Amniotic stem cell (primary cell): ENCODE measurements at places on chromosomes 4 and X.

DNA sequence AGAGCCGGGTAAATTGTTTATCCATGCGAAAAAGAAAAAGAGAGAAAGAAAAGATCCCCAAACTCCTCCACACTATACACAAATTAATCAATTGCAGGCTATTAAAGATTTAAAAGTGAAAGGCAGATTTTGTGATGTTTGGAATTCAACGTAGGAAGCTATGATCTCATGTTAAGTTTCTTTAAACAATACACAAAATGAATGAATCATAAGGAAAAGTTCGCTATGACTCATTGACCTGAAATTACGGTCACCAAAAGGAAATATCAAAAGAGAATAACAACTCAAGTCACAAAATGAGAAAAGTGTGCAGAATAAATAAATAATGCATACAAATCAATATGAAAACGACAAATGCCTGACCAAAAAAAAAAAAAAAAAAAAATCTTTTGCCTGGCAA, 28.6 kb downstream of the CLNK start:
- peak; percentile 7 for DNase-seq

DNA sequence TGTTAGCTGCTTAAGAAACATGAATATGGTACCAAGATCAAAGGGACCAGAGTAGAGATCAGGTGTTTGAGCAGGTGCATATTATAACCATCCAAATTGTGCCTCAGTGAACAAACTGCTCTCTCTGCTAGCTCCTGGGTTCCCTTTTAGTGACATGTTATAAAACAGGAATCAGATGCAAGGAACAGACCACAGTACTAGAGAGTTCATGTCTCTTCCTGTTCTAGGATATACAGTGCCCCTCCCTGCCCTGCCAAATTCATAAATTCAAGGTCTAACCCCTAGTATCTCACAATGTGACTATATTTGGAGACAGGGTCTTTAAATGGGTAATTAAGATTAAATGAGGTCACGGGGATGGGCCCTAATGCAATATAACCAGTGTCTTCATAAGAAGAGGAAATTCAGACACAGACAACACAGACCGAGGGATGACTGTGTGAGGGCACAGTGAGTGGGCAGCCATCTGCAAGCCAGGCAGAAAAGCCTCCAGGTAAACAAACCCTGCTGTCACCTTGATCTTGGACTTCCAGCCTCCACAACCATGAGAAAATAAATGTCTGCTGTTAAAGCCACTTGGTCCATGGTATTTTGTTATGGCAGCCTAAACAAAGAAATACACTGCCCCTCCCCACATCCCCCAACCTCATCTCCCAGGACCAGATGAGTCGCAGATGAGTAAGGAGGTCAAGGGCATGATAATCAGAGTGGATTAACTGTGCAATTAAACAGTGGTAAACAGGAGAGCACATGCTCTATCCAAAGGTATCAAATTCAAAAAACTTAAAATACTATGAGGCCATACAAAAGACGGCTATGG, 82.5 kb downstream of the RBM47 start:
- DNase-seq: no peak

DNA sequence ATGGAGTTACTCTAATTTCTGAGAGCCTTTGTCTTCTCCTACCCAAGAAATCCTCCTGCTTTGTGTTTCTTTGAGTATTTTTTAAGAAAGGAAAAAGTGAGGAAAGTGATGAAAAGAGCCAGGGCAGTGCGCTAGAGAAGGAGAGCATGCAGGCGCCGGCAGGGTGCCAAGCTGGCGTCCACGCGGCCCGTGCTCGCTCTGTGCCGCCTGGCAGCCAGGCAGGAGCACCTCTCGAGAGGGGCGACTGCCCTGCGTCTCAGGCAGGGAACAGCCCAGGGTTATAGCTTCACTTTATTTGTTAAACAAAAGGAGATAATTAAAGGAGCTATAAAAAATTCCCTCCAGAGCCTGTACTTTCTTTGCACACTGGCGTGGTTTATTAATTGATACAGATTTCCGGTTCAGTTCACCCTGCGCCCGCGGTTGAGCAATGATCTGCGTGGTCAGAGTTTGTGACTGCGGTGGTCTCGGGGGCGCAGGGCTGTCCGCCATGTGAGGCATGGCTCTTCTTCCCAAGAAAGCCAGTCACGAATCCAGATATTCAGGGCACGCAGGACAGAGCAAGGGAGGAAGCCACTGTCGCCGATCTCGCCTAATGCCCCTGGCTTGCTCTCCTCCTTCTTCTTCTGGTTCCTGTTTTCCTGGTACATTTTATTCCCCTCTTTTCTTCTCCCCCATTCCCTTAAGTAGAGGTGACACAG, 110.8 kb upstream of the PAQR3 start:
- no peak for DNase-seq

DNA sequence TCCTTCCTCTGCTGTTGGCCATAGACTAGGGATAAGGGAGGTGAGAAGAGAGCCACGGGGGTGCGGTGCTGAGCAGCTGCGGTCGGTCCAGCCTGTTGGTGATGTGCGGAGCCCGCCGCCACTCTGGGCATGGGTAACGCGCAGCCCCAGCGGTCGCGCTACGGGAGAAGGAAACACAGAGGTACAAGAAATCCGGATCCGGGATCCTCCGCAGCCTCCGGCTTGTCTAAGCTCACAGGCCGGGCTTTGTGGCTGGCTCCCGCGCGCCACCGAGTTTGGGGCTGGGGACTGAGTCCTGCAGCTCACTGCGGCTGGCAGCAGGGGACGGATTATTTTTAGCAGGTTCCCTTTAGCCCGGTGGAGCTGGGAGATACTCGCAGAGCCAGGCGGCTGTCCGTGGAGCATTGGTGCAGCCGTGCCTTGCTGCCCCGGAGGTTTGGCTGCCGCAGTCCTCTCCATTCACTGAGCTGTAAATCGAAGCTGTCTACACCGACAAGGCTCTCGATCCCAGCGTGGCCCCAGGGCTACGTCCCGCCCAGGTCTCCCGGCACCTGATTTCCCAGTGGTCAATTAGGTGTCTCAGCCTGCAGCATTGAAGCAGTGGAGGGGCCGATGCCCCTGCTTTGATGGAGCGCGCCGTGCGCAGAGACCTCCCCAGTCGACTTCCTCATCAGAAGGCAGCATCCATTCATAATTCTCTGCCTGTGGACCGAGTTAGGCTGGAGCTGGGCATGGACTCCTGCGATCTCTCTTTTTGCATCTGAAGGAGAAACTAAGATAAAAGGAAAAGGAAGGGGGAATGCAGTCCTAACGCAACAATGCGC, 81.9 kb upstream of the SCML1 start:
- no peak for DNase-seq

DNA sequence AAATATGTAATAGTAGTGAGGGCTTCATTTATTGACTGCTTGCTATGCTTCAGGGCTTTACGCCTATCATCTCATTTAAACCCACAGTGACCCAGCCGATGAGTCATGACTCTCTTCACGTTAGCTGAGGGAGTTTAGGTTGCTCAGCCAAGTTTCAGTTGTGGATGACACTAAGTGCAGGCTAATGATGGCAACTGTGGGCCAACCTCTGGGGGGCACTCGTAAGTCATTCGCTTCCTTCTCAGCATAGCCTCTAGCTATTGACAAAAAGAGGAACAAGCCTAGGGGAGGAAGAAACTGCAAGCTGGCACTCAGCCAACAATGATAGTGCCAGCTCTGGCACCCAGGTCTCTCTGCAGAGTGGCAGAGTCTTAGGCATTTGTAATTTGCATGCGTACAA, 325.0 kb downstream of the ARHGAP10 start:
- no peak for DNase-seq

GRCh38 chr4:86977621-86978184, 42.9 kb downstream of the AFF1 start:
- no peak for DNase-seq

- DNase-seq: no peak
These were observed 710 bp downstream of the PRKG2 start for GRCh38 chr4:81214144-81214880.

DNA sequence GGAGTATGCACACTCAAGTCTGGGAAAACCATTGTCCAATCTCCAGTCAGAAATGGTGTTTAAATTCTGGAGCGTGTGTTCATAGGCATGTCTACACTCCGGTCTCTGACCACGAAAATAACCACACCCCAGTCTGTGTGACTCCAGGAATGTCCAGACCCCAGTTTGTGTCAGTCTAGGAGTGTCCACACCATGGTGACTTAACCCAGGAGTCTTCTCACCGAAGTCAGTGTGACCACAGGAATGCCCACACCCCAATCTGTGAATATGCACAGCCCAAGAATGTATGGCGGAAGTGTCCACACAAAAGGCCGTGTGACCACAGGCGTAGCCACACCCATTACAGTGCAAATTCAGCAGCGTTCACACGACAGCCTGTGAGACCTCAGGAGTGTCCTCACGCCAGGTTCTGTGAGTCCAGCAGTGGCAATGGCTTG, 11.4 kb downstream of the FTSJ1 start:
- DNase-seq: peak; percentile 61

- no peak for DNase-seq
These were observed 30.8 kb downstream of the LRP2BP start for GRCh38 chr4:185364886-185365285.

- DNase-seq: no peak
These were observed 45.1 kb downstream of the CHM start for GRCh38 chrX:86002076-86002896.

DNA sequence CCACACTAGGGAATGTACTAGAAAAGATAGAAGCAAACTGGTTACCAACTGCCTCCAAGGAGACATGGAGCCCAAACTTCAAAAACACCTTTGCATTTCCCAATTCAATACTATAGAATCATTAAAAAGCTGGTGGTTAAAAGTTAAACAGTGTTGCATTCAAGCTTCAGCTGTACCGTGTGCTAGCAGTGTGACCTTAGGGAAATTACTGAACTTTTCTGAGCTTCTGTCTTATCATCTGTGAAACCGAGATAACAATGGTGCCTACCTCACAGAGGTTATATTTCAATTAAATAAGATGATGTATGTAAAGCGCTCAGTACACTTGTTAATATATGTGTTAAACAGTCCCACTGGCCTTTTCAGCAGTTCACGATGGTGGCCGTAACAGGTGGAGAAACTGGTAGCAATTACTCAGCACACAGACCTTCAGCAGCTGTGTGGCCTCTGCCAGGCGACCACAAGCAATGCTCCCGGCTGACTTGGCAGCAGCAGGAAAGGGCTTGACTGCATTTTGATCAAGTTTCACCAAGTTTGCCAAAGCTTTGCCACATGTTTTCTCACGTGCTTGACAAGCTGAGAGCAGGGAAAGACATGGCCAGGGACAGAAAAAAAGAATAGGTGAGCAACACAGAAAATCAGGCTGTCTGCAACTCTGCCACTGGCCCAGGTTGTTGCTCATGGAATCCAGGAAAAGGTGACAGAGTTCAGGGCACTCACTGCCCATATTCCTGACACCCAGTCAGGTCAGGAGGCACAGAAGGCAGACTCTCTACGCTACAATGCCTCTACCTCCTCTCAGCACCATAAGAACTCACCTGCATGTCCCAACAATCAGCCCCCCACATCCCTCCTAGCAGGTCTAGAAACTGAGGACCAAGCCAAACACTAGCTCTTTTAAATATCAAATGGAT, 72.1 kb downstream of the PARM1 start:
- DNase-seq: no peak

DNA sequence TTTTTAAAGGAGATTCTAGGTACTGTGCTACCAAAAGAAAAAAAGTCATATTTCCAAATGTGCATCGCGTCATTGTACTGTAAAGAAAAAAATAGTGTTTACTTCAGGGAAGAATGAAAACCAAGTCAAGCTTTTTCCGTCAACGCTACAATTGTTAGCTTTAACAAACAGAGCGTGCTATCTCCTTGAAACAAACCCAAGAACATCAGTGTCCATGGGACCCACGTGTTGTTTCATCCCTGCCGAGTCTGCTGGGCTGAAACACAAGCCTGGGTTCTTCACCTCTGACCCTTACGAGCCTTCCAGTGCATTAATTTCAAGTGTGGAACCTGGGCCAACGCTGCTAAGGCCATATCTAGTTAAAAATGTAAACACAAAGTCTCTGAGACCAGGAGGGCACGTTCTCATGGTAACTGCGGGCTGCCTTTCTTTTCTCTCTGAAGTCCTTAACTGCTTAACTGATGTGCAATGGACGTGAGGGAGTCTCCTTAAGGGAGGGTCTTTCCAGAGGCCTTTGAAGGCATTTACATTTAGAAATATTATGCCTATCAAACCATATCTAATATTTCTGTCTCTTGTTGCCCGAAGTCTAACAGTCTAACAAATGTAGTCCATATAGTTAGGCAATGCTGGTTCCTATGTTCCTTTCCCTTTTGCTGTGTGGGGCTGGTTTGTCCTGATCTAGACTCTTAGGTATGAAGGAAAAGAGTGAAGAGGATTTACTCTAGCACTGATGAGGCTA, 36.3 kb downstream of the ING2 start:
- no peak for DNase-seq

- DNase-seq: no peak
These were observed 17.6 kb downstream of the LNX1 start for GRCh38 chr4:53573696-53574095.

GRCh38 chrX:485368-485767, 98.7 kb upstream of the PPP2R3B start:
- no peak for DNase-seq

DNA sequence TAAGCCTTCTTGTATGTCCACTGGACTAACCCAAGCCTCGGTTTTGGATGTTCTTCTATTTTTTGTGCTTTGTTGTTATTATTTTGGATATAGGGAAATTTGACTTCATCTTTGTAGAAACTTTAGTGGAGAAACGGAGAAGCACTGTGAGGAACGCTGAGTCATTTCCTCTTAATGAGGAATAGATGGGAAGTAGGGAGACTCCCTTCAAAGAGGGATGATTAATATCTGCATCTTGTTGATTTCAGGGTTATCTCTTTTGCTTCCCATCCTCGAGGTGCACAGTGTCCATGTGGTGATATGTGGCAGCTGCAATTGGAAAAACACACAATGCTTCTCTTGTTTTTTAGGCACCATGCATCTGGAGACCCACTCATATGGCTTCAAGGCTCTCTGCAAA, 1147.9 kb downstream of the NLGN4X start:
- no peak for DNase-seq

DNA sequence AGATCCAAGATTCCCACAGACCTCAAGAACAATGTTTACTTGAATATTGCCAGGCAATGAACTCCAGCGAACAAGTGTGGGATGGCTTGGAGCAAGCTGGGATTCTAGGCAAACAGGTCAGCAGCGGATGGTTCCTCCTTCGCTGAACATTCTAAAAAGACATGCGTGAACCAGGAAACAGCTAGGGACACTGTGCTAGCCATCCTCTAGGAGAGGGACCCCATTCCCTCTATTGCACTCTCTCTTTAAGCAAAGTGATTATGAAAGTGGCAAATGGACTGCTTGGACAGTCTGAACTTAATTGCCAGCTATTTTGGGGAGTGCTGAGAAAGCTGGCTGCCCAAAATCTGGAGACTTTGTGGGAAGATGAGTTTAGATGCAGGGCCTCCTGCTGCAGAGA, 29.9 kb upstream of the TEC start:
- no peak for DNase-seq

GRCh38 chr4:30847167-30847566, 127.0 kb downstream of the PCDH7 start:
- no peak for DNase-seq

DNA sequence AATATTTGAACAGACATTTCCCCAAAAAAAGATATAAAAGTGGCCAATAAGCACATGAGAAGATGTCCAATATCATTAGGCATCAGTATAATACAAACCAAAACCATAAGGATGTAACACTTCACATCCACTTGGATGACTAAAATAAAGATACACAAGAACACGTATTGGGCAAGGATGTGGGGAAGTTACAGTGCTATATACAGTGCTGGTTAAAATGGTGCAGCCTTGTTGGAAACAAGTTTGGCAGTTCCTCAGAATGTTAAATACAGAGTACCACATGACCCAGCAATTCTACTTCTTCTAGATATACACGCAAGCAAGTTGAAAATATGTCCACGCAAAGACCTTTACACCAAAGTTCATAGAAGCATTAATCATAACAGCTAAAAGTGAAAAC, 58.9 kb downstream of the HAUS3 start:
- DNase-seq: no peak
